Keratinocyte (primary cell): ENCODE measurements at places on chromosomes 11 and 22.
A peak's percentile ranks its signal among the peaks of the same experiment; 100 is the strongest.

DNA sequence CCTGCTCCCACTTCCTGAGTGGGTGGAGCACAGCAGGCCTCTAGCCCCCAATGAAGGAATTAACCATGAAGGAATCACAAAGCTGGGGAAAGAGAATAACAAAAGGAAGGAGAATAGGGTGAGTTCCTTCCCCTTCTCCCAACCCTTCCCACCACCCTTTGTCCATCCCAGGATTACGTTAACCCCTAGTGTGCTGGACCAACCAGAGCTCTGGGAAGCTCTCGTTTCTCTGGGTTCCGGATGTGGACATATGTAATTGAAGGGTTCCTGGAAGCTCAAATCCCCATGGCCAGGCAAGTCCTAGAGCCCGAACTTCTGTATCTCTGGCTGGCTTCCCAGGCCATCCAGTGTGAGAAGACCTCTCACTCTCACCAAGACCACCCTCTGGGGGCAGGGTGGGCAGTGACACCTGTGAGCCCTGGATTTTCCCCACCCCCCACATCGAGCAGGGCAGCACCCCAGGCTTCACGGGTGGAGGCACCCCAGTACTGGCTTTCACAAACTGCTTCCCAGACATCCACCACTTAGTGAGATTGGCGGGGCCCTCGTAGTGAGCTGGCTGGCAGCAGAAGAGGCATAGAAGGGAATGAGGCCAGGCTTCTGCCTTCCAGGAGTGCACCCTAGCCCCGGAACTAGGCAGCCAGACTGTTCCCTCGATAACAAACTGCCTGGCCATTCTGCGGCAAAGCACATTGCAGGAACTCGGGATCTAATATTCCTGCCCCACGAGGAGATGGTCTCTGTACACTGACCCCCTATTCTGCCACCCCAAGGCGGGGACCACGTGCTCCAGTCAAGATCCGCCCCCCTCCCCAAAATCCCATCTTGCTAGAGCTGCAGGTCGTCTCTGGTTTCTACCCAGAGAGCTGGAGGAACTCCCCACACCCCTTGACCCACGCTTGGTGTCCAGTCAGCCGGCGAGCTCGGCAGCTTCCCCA is 2.1 kb downstream of the NECTIN1 start:
- H3K4me1 ChIP-seq = peaks cover 50% of the 10 kb centered on the region
- H3K27ac ChIP-seq = peak overlapping the region; percentile 77
- H3K27me3 ChIP-seq = no peaks in the 10 kb centered on the region
- no peak for DNase-seq

DNA sequence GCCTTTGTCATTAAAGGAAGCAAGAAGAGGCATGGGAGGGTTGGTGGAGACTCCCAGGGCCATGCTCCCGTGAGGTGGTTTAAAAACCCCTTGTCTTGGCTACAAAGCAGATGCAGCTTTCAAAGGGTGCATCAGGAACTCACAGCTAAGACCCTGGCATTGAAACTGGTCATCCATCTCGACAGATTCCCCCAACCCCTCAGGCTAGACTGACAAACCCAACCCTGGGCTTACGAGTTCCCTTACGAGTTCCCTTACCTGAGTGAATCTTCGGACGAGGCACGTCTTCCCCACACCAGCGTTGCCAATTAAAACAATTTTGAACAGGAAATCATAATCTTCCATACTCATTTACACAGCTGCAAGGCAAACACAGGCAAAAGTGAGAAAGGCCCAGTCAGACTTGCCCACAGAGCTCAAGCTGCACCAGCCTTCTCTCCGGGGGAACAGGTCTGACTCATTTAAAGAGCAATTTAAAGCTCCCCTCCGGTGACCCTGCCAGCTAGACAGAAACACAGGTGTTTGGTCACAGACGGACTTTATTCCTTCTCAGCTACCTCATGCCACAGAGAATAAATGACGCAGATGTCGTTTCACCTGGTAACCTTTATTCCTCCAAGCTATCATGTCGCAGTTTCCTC is 74.6 kb downstream of the RAB30 start:
- peaks cover 33% of the 10 kb centered on the region for H3K4me1 ChIP-seq
- H3K4me3 ChIP-seq = no peak overlapping the region
- H3K36me3 ChIP-seq = no peaks in the 10 kb centered on the region
- no peaks in the 10 kb centered on the region for H3K27me3 ChIP-seq
- no peak for DNase-seq

DNA sequence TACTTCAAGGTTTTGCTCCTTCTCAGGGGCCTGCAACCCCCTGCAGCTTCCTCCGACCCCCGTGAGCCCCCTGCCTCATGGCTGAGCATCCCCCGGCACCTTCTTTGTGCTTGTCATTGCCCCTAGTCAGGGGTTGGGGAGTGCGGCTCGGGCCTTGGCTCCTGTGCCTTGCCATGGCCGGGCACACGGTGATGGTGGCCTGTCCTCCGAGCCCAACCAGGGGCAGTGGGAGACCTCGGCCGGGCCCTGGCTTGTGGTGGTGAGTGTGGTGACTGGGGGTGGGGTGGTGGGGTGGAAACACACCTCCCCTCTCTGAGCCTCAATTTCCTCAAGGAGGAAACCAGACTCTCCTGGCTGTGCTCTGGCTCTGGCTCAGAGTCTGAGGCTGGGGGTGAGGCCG is 1.5 kb upstream of the MRGPRG start:
- no peak overlapping the region for H3K27ac ChIP-seq
- H3K36me3 ChIP-seq = no peaks in the 10 kb centered on the region
- no peak overlapping the region for H3K4me3 ChIP-seq

DNA sequence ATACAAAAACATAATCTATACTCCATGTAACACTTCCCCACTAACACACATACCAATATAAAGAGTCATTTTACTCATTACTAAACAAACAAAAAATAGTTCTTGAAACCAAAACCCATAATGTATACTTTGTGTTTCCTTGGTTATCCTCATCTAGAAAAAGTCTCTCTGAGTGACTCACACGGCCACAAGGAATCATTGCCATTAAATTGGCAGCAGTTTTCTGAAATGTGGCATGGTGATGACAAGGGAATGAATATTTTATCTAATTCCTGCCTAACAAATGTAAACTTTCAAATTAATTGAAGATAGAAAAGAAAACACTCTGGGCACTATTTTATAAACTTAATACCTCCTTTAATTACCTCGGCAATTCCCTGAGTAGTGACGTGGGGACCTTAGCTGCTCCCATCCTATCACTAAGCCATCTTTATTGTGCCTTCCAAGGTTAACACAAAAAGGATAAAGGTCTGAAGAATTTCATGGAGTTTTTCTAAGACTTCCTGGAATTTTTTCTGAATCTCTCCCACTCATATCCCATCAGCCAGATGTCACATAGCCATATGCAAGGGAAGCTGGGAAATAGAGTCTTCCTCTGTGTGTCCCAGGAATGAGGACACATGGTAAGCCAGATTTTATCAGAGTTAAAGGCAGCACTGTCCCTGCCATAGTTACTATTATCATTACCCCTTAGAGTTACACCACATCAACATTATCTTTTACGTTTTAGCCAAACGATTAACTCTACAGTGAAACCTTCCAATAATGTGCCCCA is 857.2 kb upstream of the TENM4 start:
- H3K4me3 ChIP-seq = no peak overlapping the region
- no peak for DNase-seq
- no peaks in the 10 kb centered on the region for H3K36me3 ChIP-seq
- no peaks in the 10 kb centered on the region for H3K4me1 ChIP-seq

- no peaks in the 10 kb centered on the region for H3K27me3 ChIP-seq
- no peak for DNase-seq
- H3K4me1 ChIP-seq = no peaks in the 10 kb centered on the region
- no peak overlapping the region for H3K27ac ChIP-seq
- H3K36me3 ChIP-seq = no peaks in the 10 kb centered on the region
- no peak overlapping the region for H3K4me3 ChIP-seq
Measured at GRCh38 chr11:45523760-45524159, 141.7 kb downstream of the CHST1 start.

GRCh38 chr11:121268581-121268980 is 24.0 kb upstream of the SC5D start:
- H3K4me1 ChIP-seq = no peaks in the 10 kb centered on the region
- DNase-seq = no peak
- H3K4me3 ChIP-seq = no peak overlapping the region
- H3K27ac ChIP-seq = no peak overlapping the region
- no peaks in the 10 kb centered on the region for H3K36me3 ChIP-seq
- H3K27me3 ChIP-seq = peaks cover 29% of the 10 kb centered on the region

- H3K27ac ChIP-seq = no peak overlapping the region
- no peak overlapping the region for H3K4me3 ChIP-seq
- DNase-seq = no peak
- no peaks in the 10 kb centered on the region for H3K4me1 ChIP-seq
Measured at GRCh38 chr11:3106736-3107524, 49.7 kb upstream of the CARS1 start.
